ENCODE measurements at places on chromosomes 6 and 20.

GRCh38 chr20:62737271-62737811 lies 28.7 kb downstream of the NTSR1 start:
- no peak for DNase-seq

- DNase-seq, result no peak
These were observed 12.3 kb upstream of the SLCO4A1 start for GRCh38 chr20:62629864-62630470.

- no peak for DNase-seq
These were observed 40.7 kb upstream of the SLC2A12 start for GRCh38 chr6:134093007-134093573.

GRCh38 chr20:54305421-54305820 lies 97.5 kb downstream of the PFDN4 start:
- no peak for DNase-seq

GRCh38 chr6:122429323-122429722 lies 29.9 kb downstream of the HSF2 start:
- DNase-seq, result no peak

DNA sequence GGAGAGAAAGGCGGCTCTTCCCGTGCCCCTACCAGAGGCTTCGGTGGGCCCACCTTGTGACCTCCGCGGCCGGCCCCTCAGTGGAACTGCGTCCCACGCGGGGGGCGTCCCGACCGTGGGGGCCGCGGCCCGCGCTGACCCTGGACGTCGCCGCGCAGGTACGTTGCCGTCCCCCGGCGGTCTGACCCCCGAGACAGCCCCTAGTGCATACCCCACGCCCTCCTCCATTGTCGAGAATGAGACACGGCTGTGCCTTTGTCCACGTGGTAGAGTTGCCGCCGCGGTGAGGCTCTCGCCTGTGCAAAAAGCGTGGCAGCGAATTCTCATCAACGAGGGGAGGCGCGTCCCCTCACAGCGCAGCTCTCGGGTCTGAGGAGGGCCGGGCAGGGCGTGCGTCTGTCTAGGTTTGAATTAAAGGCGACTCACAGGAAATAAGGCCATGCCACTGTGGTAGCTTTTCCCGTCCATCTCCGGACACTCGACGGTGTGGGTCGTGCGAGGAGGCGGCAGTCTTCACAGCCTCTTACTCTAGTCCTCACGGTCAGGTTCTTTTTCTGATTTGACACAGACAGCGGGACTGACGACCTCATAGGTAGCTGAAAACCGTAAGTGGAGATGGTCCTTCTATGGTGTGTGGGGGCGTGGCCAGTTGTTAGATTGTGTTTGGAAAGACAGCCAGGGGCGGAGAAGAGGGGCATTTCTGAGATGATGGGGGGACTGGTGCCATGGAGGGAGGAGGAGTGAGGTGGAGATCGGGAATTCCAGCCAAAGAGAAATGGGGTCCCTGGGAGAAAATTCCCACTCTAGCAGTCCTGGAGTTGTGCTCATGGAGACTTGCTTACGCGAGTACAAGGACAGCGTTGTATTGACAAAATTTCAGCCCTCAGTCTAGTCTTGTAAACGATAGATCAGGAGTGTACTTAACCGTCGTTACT lies 580 bp downstream of the NXT1 start:
- DNase-seq, result peak; percentile 14

DNA sequence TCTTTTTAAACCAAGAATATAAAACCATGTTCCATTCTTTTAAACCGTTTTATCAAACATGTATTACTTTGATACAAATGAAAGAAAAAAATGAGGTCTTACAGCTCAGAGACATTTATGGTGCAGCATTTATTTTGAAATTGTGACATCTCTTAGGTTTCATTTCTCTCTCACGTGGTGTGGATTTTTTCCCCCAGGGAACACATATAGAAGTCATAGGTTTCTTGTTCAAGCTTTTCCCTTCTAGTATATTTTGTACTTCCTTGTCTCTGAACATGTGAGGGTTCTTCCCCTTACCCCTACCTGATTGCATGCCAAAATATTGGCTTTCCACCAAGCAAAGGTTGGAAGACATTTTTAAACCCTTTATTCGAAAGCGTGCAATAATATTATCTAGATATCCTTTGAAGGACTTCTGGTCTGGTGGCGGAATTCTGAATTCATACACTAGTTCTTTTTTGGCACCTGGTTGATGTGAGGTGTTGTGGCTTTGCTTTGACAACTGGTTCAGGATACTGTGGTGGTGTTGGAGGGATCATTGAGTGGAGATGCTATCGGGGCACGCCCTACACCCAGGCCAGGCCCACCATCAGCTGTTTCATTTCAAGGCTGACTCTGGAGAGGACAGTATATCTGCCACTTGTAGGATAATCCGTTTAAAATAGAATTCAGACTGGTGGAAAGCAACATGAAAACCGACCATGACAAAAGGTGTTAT lies 5.6 kb upstream of the FAM50B start:
- no peak for DNase-seq

DNA sequence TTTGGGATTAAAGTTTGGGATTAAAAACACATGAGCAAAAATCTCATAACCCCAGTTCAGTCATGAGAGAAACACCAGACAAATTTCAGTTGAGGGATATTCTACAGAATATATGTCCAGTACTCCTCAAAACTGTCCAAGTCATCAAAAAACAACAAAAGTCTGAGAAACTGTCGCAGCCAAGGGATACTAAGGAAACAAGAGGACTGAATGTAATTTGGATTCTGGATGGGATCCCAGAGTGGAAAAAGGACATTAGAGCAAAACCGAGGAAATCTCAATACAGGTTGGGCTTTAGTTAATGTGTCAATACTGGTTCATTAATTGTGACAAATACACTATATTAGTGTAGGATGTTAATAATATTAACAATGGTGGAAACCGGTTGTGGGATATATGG lies 219.3 kb downstream of the BCKDHB start:
- no peak for DNase-seq

- no peak for DNase-seq
These were observed 1.2 kb upstream of the SLC24A3 start for GRCh38 chr20:19211252-19211651.

DNA sequence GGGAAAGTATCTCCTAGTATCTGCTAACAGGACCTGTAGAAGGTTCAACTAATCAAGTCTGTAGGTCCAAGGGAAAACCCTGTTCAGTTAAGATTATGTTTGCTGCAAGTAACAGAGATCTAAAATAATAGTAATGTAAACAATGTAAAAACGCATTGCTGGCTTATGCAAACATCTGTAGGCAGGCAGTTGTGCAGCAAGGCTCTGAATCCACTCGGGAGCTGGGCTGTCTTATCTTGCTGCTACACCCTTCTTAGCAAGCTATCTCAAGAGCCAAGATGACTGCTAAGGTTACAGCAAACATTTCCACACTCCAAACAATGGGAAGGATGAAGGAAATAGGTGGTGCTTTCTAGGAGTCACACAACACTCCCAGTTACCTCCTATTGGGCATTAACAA lies 397.3 kb upstream of the NRSN1 start:
- DNase-seq, result no peak

DNA sequence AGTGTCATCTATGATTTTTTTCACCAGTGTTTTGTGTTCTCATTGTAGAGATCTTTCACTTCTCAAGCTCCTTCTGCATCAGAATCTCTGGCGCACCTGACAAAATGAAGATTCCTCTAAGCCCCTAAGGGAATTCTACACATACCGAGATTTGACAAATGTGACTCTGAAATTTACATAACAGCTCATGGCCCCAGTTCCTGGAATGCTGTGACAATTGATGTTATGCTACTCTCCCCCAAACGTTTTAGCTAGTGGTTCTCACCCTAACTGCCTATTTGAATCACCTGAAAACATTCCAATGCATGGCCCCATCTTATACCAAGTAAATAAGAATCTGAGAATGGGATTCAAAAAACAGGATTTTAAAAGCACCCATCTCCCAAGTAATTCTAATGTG lies 162.1 kb upstream of the FKBP1C start:
- no peak for DNase-seq

GRCh38 chr20:44241796-44242195 lies 5.3 kb upstream of the GDAP1L1 start:
- DNase-seq, result no peak

DNA sequence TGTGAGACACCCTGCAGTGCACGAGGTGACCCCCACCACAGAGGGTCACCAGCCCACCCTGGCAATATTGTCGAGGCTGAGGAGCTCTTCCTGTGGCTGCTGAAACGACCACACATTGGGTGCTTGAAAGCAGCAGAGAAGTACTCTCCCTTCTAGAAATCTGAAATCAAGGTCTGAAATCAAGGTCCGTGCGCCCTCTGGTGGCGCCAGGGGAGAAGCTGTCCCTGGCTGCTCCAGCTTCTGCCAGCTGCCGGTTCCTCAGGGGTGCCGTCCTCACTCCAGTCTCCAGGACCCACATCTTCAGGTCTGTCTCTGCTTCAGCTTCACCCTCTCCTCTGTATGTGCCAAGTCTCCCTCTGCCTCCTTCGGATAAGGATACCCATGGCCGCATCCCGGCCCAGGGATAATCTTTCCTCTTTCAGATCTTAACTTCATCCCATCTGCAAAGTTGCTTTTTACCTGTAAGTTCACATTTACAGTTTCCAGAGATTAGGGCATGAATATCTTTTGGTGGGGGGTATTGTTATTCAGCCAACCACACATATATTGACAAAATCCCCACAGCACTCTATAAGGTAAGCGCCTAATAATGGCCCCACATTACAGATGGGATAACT lies 108.3 kb upstream of the PHACTR3 start:
- peak; percentile 70 for DNase-seq

DNA sequence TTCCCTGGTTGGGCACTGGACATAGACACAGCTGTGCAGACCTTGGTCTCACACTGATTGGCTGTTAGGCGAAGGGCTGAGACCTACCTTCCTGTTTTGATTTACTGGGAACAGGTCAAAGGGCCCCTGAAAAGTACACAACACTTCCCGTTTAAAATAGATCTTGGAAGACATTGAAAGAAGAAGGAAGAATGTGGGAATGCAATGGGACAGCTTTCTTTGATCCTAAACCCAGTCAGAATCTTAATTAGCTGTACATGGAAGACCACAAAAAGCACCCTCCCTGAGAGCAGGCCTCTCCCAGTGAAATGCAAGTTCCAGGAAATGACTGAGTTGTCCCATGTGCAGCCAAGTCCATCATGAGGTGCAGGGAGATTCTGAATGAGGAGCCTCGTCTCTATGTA lies 83.6 kb upstream of the EXOC2 start:
- DNase-seq, result no peak

DNA sequence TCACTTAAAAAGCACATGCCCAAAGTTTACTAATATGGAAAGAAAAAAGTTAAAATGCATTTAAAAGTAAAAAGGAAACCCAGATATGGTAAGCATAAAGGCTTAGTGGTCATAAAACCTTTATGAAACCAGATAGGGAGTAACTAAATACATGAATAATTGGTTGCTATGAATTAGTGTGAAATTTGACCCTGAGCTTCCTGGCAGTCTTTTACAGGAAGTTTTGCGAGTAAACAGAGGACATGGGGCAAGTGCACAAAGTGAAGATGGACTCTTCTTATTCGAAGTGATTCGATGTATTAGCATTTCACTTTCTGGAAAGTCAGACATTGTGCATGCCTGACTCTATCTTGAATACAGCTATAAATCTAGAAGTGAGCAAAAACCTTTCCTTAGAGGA lies 90.9 kb upstream of the MLIP start:
- DNase-seq, result no peak

- no peak for DNase-seq
These were observed 12.2 kb upstream of the TAAR9 start for GRCh38 chr6:132525866-132526265.

- no peak for DNase-seq
These were observed 36.2 kb downstream of the BTBD9 start for GRCh38 chr6:38603496-38603895.

Measured in KG1 (cell line).